Activated CD8-positive, alpha-beta memory T cell treated with anti-CD3 and anti-CD28 coated beads for 4 hours (primary cell): ENCODE measurements at places on chromosomes 6 and 20.

DNA sequence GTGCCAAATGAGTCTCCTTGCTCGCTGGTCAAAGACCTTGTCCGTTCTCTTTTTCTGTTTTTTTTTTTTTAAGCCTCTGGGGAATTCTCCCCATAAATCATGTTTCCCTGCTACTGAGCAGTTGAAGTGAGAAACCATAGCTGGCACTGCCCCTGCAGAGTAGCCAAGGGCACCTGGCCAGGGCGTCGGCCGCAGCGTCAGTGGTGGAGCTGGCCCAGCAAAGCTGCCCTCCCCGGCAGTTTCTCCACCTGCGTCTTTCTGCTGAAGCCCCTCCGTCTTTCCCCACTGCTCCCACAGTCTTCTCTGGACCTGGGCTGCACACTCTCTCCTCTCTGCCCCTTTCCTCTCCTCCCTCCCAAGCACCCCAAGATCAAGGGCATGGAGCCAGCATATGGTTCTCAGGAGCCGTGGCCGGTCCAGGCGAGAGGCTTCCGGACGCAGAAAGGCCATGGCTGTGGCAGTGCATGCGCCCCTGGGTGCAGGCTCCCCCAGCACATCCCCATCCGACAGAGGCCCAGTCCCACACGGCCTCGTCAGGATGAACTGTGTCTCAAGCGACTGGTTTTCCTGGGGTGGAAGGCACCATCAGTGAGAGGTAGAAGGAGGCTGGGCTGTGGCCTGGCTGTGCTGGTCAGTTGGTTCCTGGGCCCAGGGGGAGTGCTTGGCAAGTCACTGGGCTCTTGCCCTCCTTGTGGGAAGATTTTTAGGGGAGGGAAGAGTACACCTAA lies 218.1 kb downstream of the ERMARD start:
- no peak for DNase-seq

DNA sequence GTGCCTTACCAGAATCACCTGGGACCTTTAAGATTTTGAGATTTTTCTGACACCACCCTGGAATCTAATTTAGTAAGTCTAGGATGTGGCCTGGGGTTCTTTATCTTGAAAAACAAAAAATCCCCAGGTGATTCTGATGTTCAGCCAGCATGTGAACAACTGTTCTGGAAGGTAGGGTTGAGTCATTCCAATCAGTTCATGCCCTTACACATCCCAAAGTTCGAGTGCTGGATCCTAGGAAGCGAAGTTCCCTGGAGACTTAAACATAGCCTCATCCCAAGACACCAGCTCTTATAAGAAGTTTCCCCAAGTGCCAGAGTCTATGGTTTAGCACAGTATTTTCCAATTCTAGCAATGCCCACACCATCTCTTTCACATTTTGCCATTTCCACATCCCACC lies 6.3 kb upstream of the TSHZ2 start:
- no peak for DNase-seq

DNA sequence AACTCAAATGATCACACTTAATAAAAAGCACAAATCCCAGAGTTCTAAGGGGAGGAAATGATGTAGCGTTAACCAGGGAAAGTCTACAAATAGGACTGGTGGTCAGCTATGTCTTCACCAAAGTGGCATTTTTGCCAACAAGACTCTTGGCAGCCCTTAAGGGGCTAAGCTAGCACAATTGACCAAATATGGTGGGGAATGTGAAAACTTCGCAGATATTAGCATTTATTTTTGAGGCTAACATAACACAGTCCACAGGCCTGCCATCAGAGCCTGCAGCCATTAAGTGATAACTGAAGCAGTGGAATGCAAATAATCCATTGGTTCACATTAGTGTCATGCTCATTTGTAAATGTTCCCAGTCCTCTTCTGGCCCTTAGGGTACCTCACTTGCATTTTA lies 274.6 kb downstream of the FOXC1 start:
- no peak for DNase-seq

GRCh38 chr20:56587307-56588041 lies 41.6 kb upstream of the TFAP2C start:
- DNase-seq, result no peak

DNA sequence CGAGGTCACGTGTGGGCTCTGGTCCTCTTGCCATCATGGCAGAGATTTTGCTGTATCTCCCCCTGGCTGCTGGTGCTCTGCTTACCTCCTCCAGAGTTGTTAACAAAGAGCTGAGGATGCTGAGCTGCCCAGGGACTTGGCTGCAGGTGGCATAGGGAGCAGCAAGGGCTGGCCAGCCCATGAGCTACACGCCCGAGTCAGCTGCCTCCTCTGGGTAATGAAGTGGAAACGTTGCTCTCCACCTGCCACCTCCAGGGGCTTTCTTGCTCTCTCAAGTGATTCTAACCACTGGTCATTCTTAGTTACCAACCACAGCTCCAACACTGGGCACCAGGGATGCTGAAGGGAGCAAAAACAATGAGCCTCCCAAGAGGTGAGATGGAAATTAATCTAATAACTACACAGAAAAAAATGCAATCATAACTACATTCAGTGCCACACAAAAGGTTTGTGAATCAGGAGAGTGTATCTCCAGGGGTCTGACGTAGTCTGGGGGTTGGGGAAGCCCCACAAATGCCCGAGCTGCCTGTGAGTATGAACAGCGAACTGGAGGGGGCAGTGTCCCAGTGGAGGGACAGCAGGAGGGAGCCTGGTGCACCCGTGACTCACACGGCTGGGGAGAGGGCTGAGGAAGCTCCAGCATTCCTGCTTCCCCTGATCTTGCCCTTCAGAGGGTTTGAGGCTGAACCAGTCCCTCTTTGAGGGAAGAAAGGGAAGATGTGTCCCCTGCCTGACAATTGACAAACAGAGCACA lies 78.7 kb downstream of the CDH26 start:
- DNase-seq, result no peak

GRCh38 chr20:9068841-9069663 lies at the start of gene PLCB4:
Gene PLCB4 (plus strand): TSS chr20:9069087. CDS start chr20:9307815, 238,728 bp downstream.
- DNase-seq, result no peak

DNA sequence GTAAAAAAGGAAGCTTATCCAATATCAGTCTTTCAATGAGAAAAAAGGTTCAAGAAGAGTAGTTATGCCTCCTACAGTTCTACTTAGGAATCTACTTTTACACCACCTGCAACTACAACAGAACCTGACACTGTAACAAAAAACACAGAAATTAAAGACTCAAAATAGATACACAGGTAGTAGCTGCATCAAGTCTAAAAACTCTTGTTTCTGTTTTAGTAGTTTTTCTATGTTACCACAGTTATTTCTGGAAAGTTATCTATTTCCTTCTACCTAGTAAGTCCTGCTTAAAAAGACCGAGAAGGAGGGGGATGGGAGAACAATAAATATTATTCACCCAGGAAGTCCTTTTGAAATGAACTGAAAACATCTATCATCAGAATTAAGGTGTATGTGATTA lies 52.5 kb downstream of the ATG5 start:
- no peak for DNase-seq

- DNase-seq, result no peak
Observed at GRCh38 chr6:73079611-73079955, 145.7 kb downstream of the KHDC1L start.

DNA sequence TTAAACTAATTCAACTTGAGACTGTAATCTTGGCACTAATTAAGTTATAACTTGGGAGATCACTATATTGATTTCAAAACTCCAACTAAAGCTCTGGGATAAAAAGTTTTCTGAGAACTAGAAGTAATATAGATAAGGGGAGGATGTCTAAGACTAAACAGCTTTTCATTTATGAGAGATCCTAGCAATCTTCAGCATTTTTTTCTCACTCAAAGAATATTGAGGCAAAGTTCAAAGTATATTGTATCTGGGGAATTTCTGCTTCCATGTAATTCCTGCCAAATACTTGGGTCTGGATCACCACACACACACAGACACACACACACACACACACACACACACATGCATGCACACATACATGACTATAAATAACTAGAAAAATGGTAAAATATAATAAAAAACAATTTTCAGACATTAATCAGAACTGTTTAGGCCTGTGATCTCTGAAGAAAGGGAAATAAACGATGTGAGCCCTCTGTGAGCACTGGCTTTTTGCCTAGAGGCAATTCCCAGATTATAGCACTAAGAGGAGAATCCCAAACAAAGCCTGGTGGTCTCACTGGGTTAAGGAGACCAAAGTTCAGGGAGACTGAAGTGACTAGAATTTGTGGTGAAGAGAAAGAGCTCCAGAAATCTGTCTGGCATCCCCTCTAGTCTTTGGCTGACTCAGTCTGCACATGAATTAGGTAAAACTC lies 92.8 kb downstream of the ADAT2 start:
- DNase-seq, result no peak
